ENCODE measurements at places on chromosomes 7 and 10.

- no peak overlapping the region for H3K27ac ChIP-seq
- DNase-seq: no peak
- H3K27me3 ChIP-seq: no peaks in the 10 kb centered on the region
Measured at GRCh38 chr7:931871-932650, 22.4 kb downstream of the ADAP1 start.

GRCh38 chr10:94035982-94036765, 42.4 kb downstream of the PLCE1 start:
- H3K27me3 ChIP-seq: no peaks in the 10 kb centered on the region
- peaks cover 24% of the 10 kb centered on the region for H3K4me1 ChIP-seq
- peak overlapping the region; percentile 11 for H3K27ac ChIP-seq

- no peaks in the 10 kb centered on the region for H3K4me1 ChIP-seq
- H3K27me3 ChIP-seq: peaks cover 27% of the 10 kb centered on the region
Measured at GRCh38 chr7:45700556-45700955, 126.4 kb downstream of the ADCY1 start.

DNA sequence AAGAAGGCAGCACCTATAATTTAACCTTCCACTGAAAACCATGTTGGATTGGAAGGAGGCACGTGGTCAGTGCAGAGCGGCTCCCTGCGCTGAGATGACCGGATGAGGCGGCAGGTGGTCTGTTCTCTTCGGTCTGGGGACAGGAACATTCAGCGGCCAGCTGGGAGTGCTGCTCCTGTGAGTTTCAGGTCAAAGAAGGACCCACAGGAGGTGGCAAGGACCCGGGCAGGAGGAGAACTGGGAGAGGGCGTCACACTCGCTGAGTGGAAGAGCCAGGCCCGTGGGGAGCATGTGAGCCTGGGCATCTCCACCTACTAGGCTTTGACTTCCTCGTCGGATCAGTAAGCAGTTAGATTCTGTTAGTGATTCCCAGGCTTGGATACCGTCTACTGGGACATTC, 113.4 kb upstream of the SHH start:
- H3K36me3 ChIP-seq: no peaks in the 10 kb centered on the region
- no peaks in the 10 kb centered on the region for H3K4me1 ChIP-seq
- no peak for DNase-seq

DNA sequence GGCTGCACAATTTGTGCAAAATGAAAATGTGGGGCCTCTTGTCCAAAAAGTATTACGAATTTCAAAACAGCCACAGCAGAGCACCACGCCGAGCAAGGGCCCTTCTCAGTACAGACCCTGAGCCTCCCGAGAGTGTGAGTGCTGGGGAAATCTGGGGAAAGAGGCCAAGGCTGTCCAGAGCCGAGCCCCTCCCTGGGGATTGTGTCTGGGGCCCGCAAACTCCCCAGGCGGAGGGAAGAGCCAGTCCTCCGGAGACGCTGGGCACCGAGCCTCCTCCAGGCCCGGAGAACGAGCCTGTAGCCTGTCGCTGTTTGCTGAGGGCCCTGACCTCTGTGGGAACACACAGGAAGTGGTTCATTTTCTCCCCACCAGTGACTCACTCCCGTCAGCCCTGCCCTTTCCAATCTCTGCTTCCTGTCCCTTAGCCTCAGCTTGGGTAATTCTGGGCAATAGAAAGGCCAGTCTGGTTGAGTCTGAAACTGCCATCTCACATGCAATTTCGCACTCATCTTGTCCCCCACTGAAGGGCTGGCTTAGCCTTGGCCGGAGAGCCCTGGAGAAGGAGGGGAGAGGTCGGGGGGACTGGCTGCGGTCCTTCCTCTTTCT, 19.5 kb upstream of the GNA12 start:
- H3K4me1 ChIP-seq: peaks cover 35% of the 10 kb centered on the region
- peak overlapping the region; percentile 44 for H3K4me3 ChIP-seq
- peak overlapping the region; percentile 95 for H3K27ac ChIP-seq

GRCh38 chr7:124785994-124786393, 20.4 kb upstream of the GPR37 start:
- no peak for DNase-seq
- no peak overlapping the region for H3K27ac ChIP-seq
- no peaks in the 10 kb centered on the region for H3K4me1 ChIP-seq
- H3K36me3 ChIP-seq: no peaks in the 10 kb centered on the region

- H3K4me3 ChIP-seq: no peak overlapping the region
- DNase-seq: no peak
- H3K27ac ChIP-seq: no peak overlapping the region
- H3K4me1 ChIP-seq: no peaks in the 10 kb centered on the region
- H3K27me3 ChIP-seq: no peaks in the 10 kb centered on the region
Measured at GRCh38 chr10:13987446-13987845, 343.3 kb downstream of the FRMD4A start.

DNA sequence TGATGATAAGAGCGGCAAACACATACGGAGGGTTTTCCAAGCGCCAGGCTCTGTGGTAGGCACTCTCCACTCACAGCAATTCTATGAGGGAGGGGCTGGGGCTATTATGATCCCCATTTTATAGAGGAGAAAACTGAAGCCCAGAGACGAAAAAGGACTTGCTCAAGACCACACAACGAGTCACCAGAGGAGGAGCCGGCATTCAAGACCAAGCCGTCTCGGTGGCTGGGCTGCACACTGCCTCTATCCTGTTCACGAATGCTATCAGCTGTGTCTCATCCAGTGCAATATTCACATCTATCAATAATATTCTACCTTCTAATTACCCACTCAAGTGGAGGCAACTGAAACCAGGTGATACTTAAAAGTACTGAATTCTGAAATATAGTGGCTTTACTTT, 67.8 kb upstream of the NMT2 start:
- H3K36me3 ChIP-seq: no peaks in the 10 kb centered on the region
- no peak overlapping the region for H3K4me3 ChIP-seq
- no peak for DNase-seq
- H3K27ac ChIP-seq: no peak overlapping the region

DNA sequence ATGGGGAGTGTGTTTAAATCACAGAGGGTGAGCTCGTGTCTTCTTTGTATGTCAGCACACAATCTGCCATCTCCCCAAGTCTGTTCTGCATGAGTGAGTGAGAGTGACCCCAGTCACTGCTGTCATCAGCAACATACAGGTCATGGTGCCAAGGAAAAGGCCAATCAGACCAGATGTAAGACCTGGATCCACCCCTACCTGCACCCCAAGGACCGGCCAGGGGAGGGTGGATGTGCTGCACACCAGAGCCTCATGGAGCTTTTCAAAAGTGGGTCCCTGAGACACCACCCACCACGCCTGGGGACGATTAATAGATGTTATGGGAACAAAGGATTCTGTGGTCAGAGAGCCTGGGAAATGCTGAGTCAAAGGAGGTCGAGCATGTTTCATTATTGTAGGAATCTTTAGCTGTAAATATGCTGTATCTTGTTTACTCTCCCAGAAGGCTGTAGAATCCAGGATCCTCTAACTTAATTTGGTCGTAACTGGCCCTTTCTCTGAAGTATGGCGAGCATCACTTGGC, 420.5 kb downstream of the RPS24 start:
- H3K27me3 ChIP-seq: no peaks in the 10 kb centered on the region
- no peak for DNase-seq
- H3K4me3 ChIP-seq: no peak overlapping the region
- no peak overlapping the region for H3K27ac ChIP-seq
- H3K36me3 ChIP-seq: no peaks in the 10 kb centered on the region

DNA sequence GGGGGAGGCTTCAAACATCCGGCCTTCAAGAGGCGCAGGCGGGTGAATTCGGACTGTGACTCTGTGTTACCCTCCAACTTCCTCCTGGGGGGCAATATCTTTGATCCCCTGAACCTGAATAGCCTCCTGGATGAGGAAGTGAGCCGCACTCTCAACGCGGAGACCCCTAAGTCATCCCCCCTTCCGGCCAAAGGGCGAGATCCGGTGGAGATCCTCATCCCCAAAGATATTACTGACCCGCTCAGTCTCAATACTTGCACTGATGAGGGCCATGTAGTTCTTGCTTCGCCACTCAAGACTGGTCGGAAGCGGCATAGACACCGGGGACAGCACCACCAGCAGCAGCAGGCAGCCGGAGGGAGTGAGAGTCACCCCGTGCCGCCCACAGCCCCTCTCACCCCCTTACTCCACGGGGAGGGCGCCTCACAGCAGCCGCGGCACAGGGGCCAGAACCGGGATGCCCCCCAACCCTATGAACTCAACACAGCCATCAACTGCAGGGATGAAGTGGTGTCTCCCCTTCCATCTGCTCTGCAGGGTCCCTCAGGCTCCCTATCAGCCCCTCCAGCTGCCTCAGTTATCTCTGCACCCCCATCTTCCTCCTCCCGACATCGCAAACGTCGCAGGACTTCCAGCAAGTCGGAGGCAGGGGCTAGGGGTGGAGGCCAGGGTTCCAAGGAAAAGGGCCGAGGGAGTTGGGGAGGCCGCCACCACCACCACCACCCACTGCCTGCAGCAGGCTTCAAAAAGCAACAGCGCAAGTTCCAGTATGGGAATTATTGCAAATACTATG, 1.1 kb downstream of the MEPCE start:
- peaks cover 44% of the 10 kb centered on the region for H3K4me1 ChIP-seq
- H3K27me3 ChIP-seq: no peaks in the 10 kb centered on the region
- DNase-seq: no peak
- no peaks in the 10 kb centered on the region for H3K36me3 ChIP-seq
- H3K27ac ChIP-seq: peak overlapping the region; percentile 98

- H3K27ac ChIP-seq: no peak overlapping the region
- no peaks in the 10 kb centered on the region for H3K27me3 ChIP-seq
- no peak for DNase-seq
- no peaks in the 10 kb centered on the region for H3K36me3 ChIP-seq
- no peaks in the 10 kb centered on the region for H3K4me1 ChIP-seq
Measured at GRCh38 chr7:21077602-21078001, 290.9 kb upstream of the SP8 start.

DNA sequence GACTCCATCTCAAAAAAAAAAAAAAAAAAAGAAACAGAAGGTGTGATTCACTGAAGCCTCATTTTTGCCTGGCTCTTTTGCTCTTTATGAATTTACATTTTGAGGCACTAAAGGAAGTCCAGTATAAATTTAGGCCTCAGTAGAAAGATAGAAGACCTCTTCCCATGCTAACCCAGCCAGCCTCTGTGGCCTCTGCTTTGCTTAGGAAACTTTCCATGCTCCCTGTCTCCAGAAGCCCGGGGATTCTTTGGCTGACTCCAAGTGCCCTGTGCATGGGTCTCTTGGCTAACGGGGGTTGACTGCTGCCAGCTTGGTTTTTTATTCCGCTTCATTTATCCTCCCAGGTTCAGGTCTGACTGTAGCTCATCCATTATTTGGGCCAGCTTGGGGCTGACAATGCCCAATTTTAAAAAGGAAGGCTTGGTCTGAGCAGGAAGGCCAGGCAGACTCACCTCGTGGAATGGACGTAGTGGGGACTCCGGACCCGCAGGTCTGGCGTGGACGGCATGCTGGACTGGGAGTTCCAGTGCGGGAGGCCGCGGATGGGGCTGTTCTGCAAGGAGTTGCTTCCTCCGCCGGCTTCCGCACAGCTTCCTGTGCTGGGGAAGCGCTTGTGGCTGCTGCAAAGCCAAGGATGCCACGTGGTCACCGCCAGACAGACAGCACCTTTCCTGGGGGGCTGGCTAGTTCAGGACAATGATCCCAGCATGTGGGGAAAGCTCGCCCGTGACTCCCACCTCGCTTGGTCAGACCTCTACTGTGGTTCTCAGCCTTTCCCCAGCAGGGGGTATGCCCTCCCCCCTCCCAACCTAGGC, 72.3 kb downstream of the PRPF18 start:
- no peaks in the 10 kb centered on the region for H3K4me1 ChIP-seq
- no peak for DNase-seq
- H3K4me3 ChIP-seq: no peak overlapping the region
- H3K27ac ChIP-seq: no peak overlapping the region
- no peaks in the 10 kb centered on the region for H3K36me3 ChIP-seq
- no peaks in the 10 kb centered on the region for H3K27me3 ChIP-seq

- H3K27me3 ChIP-seq: no peaks in the 10 kb centered on the region
- H3K36me3 ChIP-seq: no peaks in the 10 kb centered on the region
- H3K27ac ChIP-seq: no peak overlapping the region
Measured at GRCh38 chr7:1049006-1049741, 4.8 kb downstream of the GPR146 start.

DNA sequence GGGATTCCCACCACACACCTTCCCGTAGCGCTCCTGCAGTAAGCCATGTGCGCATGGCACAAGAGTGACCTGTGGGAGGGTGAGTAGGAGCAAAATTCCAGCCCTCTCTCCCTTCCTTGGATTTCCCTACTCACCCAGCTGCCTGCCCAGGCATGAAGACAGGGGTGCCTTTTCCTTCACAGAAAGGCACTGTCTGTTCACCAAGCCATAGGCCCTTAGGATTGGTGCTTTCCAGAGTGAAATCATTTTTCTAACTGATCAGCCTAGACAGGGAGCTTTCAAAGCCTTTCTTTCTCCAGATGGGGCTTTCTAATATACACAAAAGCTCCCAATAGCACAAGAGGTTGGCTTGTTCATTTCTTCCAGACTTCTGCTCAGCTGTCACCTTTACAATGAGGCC, 79.7 kb downstream of the CTTNBP2 start:
- no peaks in the 10 kb centered on the region for H3K27me3 ChIP-seq
- no peak for DNase-seq
- H3K36me3 ChIP-seq: no peaks in the 10 kb centered on the region
- H3K4me1 ChIP-seq: no peaks in the 10 kb centered on the region
- H3K4me3 ChIP-seq: no peak overlapping the region
- H3K27ac ChIP-seq: no peak overlapping the region

DNA sequence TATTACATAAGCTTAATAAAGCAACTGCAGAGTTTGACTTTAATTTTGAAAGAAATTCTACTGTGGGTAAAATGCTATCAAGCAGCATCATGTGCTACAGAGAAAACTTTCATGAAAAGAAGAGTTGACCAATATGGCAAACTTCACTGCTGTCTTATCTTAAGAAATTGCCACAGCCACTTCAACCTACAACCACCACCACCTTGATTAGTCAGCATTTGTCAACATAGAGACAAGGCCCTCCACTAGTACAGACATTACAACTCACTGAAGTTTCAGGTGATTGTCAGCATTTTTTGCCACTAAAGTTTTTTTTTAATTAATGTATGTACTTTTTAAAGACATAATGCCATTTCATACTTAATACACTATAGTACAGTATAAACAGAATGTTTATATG, 350.3 kb downstream of the HPSE2 start:
- no peak for DNase-seq
- H3K4me1 ChIP-seq: no peaks in the 10 kb centered on the region
- no peaks in the 10 kb centered on the region for H3K36me3 ChIP-seq

DNA sequence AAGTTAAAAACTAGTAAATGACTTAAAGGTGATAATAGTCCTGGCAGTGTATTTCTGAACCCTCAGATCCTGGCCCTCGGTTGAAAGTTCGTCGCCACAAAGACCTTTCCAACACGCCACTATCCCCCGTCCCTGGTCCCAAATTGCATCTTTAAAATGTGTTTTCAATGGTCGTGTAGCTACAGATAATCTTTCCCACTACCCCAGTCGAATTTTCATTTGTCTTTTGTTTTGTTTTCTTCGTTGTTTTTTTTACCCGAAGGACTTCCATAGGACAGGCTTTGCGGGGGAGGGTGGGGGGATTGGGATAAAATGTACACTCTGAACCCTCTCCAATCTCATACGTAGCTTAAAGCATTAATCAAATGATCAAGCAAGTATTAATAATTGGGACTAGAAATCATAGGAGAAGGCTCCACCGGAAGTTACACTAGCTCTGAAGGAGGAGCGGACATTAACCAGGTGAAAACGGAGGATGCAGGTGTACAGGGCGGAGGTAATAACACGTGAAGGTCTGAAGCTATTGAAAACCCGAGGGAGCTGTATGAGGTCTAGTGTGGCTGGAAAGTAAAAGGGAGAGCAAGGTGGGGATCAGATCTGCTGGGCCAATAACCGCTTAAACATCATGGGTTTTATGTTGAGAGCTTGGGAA, 32.8 kb upstream of the PHF14 start:
- H3K27me3 ChIP-seq: no peaks in the 10 kb centered on the region
- H3K4me3 ChIP-seq: peak overlapping the region; percentile 99
- peaks cover 15% of the 10 kb centered on the region for H3K4me1 ChIP-seq
- peak; percentile 32 for DNase-seq

All from Panc1 (cell line).